Peyer's patch (tissue), 4 donors: ENCODE measurements at places on chromosomes 3 and 15.

DNA sequence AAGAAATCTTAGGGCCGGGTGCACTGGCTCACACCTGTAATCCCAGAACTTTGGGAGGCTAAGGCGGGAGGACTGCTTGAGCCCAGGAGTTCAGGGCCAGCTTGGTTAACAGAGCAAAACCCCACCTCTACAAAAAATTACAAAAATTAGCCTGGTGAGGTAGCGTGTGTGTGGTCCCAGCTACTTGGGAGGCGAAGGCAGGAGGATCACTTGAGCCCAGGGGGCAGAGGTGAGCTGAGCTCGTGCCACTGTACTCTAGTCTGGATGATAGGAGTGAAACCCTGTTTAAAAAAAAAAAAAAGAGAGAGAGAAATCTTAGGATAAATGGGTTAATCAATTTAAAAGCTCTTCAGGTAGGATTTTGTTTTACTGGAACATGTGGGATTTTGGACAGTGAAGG, 31.2 kb upstream of the DUT start:
- no peak for DNase-seq

DNA sequence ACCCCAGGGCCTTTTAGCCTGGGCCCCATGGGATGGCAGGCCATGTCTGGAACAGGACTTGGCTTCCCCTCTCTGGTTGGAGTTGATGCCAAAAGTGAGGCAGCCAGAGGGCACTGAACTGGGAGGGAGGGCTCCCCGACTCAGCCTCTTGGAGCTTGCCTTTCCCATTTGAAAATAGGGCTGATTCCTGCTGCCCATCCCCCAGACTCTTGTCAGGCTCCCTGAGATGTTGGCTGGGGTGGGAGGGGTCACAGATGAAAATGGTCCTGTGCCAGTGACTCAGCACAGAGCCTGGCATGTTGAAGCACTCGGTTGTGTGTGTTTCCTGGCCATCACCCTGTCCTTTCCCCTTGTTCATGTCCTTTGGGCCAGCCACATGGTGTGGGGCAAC, 6.6 kb downstream of the PPCDC start:
- no peak for DNase-seq

GRCh38 chr15:25774871-25775270, 88.3 kb downstream of the ATP10A start:
- DNase-seq = no peak

GRCh38 chr3:195762611-195763010, 41.8 kb downstream of the MUC20 start:
- DNase-seq = no peak

- no peak for DNase-seq
Observed at GRCh38 chr15:40684381-40684780, 10.6 kb upstream of the RAD51 start.

DNA sequence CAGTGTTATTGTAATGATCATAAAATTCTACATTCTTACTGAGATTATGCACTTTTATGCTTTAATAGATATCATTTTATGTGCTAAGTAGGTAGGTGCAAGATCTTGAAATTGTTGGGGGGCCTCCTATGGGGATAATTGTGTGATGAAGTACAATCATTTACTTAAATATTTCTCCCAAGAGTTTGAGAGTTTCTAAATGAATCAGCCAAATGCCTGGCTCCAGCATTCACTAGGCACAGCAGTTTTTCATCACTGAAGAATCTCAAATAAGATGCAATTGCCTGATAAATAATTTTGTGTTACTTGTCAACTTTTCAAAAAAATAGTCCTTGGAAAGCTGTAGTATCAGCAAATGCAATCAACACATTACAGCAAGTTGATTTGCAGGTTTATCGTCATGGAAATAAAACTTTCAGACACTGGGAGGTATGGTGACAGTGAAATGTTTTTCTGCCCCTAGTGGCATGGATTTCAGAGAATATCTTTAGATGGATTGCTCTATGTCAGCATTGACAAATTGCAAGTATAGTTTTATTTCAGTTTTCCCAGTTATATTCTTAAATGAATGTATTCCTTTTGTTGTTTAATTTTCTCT, 167.1 kb downstream of the NEK11 start:
- no peak for DNase-seq

DNA sequence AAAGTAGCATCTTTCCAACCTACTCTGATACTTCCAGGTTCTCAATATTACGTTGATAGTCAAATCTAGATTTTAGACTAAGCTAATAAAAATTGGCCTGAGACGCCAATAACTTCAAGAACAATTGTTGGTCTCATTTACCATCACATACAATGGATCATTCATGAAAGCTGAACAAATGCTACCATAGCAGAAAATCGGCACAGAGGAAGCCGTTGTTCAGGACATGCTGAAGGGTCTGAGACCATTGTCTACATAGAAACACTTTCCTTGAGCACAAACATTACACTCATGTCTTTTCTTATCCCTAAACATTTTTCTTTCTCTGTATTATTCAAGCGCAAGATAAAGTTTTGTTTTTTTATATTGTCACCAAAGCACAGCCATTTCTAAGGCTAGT, 37.2 kb upstream of the FHIT start:
- DNase-seq = no peak

DNA sequence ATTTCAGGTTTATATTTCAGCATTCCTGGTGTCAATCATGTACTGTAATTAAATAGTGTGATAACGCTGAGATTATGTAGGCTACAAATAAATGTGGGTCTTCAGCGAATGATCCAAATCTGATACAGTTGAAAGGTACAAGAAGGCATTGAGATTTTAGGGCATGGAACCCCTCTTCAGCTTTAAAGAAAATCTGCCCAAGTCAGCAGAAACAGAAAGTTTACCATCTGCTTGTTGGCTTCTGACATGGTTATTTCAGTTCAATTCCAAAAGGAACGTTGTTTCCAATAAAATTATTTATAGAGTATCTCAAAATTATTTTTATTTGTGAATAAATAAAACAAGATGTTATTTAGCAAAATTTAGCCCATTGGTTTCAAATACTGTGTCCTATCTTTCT, 400.2 kb upstream of the RORA start:
- no peak for DNase-seq

DNA sequence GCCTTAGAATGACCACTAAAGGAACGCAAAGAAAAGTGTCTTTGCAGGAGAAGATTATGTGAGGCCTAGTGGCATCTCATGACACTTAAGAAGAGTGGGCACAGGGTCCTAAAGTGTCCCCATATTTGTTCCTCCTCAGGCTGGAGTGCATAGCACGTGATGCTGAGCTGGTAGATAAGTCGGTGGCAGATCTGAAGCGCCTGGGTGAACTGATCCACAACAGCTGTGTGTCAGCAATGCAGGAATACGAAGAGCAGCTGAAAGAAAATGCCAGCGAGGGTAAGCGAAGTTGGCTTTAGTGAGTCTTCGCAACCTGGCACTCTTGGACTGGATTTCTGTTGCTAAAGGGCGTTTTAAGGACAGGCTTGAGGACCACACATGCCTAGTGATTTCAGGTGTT, 92.6 kb downstream of the CHD2 start:
- DNase-seq = no peak
